ENCODE measurements at places on chromosomes 2 and 18.

- DNase-seq = no peak
Observed at GRCh38 chr2:149872638-149873150, 285.1 kb upstream of the MMADHC start.

DNA sequence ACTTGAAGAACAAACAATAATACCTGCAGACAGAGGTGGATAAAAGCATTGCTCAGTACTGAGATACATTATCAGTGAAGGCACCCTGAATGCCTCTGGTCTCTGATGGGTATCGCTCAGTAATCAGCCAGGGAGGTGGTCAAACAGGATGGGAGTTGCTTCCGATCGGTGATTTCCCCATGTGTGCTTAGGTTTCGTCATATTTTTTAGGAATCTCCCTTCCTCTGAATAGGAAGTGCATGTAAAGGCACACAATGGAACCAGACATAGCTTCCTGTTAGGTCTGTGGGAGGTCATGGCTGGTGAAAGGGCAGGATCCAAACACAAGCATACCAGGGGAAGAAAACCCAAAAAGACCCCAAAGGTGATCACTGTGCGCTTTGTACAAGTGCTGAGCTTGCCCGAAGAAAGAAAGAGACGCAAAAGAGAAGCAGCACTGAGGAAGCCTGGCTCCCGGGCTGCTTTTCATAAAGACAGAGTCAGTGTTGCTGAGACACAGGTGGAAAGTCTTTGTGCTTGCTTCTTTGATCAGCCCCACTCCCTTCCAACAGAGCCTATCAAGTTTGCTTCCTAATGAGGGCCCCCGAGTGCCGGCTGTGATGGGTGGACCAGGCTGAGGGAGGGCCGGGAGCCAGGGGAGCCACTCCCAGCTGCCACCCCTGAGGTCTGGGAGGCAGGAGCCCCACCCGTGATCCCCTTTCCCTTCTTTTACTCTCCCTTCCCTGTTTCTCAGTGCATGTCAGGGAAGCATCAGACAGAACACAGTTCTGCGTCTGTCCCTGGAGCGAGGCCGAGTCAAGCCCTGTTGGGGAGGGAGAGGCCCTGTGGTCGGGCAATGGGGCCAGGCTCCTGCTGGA lies 138.2 kb downstream of the SH3RF3 start:
- no peak for DNase-seq

DNA sequence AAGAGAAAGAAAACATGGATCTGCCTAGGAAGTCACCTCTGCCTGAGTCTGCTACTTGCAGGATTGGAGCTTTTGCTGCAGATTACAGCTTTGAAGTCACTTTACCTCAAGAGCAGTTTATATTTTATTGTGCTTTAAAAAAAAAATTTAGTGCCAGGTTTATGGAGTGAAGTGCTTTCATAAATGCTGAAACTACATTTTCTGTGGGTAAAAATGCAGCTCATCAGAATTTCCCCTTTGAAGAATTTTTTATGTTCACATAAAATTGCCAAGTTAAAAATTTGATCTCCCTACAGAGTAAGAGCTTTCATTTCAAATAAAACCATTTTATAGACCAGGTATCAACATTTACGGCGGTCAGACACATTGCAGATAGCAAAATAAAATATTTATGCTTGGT lies 25.2 kb downstream of the BCL2L11 start:
- no peak for DNase-seq

DNA sequence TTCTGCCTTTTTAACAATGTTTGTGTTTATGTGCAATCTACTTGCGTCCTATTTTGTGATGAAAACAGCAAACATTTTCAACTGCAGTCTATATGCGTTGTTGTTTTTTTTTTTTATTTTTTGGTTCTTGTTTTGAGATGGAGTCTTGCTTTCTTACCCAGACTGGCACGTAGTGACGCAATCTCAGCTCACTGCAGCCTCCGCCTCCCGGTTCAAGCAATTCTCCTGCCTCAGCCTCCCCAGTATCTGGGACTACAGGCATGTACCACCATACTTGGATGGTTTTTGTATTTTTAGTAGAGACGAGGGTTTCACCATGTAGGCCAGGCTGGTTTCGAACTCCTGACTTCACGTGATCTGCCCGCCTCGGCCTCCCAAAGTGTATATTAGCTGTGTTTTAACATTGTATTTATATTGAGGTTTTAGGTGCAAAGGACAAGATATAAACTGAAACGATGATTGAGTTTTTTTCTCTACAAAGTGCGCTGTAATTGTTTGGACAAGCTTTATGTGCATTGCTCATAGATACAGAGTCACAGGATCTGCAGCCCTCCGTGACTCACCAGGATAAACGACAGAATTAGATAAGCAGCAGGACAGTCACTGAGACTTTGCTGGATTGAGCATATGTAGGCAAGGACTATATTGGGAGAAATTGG lies 17.4 kb downstream of the CDH7 start:
- no peak for DNase-seq

DNA sequence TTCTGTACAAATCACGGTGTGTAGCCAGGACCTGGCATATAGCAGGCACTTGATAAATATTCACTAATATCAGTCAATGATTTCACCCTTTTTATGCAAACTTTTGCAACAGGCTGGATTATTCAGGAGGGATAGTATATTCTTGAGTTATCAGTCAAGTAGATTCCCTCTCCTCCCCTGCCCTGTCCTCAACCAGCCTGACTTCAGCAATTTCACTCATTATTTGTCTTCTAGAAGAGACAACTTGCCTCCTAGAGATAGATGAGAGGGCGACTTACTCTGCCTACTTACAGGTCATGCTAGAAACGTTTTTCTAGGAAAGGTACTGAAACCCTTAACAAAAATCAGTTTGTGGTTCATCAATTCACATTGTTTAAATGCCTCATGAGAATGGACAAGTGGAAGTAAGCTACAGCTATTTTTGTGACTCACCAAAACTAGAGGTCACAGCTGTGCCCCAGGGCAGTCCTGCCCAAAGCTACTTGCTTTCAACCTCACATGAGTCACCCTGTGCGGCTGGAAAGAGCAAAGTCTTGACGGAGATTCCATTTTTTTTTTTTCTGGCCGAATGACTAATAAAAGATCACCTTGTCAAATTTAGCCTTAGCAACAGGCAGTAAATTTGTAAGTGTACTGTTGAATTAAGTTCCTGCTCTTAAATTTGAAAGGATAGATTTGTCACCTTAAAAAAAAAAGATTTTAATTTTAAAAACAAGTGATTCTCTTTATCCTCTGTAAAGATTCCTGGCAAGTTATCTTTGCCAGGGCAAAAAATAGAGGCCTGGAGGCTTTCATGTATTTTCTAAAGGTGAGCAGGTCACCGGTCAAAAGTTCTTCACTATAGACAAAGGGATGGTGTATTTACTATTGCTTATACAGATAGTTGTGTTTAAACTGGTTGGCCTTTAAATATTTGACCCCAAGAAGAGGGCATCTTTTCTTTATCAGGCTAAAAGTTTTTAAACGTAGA lies 109.0 kb upstream of the SLC35G4 start:
- no peak for DNase-seq

DNA sequence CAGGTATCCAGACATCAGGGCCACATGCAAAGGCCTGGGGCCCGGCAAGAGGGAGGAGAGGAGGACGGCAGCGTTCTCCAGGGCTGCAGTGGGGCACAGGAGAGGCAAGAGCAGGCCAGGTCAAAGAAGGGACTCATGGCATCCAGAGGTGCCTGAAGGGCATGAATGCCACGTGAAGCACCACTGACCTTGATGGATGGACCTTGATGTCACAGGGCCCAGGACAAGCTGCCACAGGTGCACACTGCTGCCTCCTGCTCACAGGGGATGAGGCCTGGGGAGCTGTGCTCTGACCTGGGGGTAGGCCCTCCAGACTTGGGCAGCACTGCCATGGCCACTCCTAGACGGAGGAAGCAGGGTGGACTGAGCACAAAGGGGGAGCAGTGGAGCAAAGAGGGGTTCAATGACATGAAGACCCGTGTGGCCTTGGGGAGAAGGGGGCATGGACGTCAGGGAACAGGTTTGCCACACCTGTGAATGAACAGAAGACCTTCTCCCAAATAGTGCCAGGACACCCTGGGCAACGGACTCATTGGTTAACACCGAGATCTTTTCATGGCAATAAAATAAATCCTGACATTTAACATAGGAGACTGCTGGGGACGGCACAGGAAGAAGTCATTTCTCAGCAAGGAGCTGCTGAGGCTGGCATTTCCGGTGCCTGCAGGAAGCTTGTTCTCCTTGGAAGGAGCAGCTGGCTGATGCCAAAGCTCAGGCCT lies 65.6 kb downstream of the EMX1 start:
- DNase-seq = no peak

- no peak for DNase-seq
Observed at GRCh38 chr18:9319333-9319732, 15.2 kb upstream of the TWSG1 start.

DNA sequence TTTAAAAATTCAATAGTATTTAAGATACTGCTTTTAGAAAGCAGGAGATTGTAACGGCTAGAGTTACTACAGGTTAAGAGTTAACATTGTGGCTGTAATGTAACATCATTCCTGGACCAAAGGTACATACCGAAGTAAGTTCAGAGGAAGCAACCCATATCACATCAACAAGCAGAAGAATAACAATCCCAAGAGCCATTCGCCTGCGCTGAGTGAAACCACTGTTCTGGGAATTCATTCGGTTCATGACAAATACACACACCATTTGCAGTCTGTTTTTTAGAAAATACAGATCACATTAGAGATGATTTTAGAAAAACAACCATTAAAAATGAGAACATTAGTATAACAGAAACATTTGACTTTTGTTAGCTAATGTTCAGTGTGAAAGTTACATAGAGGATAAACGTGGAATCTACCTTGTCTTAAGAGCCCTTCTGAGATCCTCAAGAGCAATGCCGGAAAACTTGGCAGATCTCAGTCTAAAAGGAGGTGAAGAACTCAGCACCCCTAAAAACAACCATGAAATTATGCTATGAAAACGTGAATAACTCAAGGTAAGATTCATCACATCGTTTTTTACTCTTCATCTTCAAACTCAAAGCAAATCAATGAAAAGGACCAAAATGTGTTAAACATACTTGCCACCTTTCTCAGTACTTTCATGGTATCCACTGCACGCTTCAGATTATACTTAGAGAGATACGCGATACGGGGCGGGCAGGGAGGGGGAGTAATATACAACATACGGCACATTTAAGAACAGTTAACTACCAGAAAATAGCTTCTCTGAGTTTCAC lies 1.2 kb downstream of the SLC35F5 start:
- no peak for DNase-seq

- no peak for DNase-seq
Observed at GRCh38 chr2:228131833-228132232, 49.7 kb downstream of the SPHKAP start.

- DNase-seq = no peak
Observed at GRCh38 chr18:49162226-49162864, 211.6 kb upstream of the SMAD7 start.

- no peak for DNase-seq
Observed at GRCh38 chr2:71675296-71675695, 221.9 kb downstream of the DYSF start.

- DNase-seq = no peak
Observed at GRCh38 chr2:78780864-78781583, 244.5 kb upstream of the REG3G start.

DNA sequence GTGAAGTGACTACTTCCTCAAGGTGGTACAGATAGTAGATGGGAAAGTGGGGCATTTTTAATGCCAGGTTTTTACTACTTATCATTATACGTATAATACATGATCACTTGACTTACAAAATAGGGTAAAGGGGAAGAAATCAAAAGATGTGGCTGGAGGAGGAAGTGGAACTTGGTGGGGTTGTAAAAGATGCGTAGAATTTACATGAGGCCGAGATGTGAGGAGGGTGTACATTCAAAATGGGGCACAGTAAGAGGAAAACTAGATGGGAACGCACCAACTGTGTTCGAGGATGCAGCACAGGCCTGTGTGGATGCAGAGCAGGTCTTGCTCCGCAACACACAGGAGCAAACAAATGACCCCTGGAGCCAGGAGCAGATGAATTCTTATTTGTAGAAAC lies 403.3 kb downstream of the TXNL1 start:
- no peak for DNase-seq

DNA sequence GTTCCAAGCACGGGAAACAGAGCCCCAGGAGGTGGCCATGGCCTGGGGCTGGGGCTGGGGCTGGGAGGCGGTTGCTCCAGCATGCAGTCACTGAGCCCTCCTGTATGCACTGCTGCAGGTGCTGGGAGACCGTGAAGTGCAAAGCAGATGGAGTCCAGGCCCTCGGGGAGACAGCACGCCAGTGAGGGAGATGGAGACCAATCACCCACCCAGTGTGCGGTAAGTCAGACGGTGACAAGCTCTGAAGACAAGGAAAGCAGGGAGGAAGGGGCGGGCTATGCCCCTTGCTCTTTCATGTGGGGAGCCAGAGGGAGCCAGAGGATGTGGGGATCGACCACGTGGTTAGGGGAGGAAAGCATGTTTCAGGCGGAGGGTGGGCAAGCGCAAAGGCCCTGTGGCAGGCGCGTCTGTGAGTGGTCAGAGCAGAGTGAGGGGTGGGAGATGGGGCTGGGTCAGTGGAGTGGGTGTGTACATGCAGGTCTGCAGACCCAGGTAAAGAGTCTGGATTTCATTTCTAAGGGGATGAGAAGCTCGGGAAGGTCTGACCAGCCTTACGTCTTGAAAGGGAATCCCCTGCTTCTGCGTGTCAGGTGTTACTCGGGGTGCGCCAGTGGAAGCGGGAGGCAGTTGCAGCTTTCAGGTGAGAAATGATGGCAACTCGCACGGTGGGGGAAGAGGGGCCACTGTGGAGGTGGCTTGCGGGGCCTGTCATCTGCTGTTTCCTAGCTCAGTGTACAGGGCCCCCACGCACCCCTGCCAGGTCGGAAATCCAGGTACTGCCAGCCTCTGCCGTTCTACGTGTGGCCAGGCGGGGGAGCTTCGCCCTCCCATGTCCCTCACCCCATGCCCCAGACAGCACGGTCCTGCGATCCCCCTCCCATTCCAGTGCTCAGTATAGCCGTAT lies 19.4 kb downstream of the RRM2 start:
- DNase-seq = no peak

DNA sequence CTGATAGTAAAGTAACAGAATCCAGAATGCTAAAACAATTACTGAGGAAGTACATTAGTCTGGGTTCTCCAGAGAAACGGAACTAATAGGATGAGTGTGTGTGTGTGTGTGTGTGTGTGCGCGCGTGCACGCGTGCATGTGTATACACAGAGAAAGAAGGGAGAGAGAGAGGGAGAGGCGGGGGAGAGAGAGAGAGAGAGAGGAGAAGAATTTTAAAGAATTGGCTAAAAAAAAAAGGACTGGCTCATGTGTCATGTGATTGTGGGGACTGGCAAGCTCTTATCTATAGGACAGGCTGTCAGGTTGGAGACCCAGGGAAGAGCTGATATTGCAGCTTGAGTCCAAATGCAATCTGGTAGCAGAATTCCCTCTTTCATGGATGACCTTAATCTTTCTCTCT lies 976.2 kb upstream of the CDH2 start:
- DNase-seq = no peak

DNA sequence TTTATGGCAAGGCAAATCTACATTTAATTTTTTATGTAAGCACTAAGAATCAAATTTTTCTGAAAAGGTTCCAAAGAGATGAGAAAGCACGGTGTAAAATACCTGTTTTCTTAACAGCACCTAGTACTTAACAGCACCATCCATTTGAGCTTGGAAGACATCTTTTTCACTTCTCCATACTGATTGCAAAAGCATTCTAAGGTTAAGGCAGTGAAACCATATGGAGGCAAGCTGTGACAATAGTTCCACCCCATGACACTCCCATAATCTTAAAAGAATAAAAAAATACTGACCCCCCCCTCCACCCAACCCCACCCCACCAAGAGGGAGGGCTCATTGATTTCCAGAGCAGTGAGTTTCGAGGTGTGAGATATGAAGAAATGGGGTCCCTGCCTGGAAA lies 60.6 kb downstream of the ZCCHC2 start:
- DNase-seq = no peak

- DNase-seq = no peak
Observed at GRCh38 chr2:20665243-20666004, 1.5 kb upstream of the GDF7 start.

GRCh38 chr18:77737405-77737804 lies 487.8 kb downstream of the GALR1 start:
- no peak for DNase-seq
